ENCODE measurements at places on chromosomes 5 and 9. TPM values are rescaled to one million over a fixed set of nuclear protein-coding genes. Genes with fewer than 3 reads are reported as not detected.
A peak's percentile ranks its signal among the peaks of the same experiment; 100 is the strongest.

DNA sequence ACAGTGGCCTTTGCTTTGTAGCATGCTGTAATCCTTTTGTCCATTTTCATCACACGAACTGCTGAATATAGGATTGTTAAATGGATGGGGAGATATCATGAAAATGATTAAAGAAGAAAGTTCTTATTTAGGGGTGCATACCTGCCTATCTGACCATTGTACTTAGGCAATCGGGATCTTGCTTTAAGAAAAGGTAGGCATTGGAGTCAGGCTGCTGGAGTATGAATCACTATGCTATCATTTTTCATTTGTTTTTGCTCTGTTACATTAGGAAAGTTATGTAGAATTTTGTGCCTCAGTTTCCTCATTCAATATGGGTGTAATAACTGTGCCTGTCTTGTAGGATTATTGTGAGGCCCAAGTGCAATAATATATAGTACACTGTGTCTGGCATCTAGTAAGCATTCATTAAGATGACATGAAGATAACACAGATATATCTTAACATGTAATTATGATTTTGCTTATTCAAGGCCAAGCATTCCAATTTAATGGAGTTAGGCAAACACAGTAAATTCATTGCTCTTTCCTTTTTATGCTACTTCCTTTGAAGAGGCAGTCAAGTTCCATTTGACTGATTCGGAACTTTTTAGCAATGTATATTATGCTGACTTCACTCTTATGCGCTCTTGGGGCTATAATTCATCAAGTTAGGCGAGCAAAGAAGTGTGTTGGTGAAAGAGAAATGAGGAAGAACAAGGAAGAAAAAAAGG lies 109.9 kb upstream of the CDKN2B start:
- DNase-seq, result no peak

- DNase-seq, result no peak
Measured at GRCh38 chr5:174692381-174692780, 32.0 kb upstream of the MSX2 start.

DNA sequence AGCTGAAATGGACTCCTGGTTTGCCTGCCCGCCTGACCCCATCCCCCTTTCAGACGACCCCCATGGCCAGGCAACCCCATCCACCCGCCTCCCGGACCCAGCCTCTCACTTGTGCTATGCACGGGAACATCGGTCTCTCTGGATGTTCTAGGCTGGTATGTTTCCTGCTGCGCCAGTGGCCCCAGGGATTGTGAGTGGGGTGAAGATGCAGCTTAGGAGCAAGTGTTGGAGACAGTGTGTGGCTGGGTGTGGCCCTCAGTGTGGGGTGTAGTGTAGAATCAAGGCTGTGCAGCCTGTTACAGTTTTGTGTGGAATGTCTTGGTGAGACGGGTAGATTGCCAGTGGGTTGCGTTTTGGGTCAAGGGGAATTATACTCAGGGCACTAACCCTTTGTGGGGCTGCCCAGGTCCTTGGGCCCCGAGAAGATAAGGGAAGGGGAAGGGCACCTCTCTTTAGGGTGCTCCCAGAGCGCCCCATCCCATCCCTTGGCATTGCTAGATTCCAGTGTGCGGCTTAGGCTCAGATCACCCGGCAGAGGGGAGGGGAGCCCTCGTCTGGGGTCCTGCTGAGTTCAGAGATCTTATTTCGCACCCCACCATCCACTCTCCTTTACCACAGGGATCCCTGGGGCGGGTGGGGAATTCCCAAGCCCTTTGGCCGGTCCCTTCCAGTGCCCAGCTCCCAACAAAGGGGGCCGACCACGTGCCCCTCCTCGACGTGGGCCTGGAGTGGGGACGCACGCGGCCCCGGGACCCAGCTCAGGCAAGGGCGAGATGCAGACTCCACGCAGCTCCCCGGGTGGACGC lies 4.6 kb downstream of the IER5L start:
- DNase-seq, result no peak

- DNase-seq, result no peak
Measured at GRCh38 chr9:18490641-18491370, 16.9 kb downstream of the ADAMTSL1 start.

DNA sequence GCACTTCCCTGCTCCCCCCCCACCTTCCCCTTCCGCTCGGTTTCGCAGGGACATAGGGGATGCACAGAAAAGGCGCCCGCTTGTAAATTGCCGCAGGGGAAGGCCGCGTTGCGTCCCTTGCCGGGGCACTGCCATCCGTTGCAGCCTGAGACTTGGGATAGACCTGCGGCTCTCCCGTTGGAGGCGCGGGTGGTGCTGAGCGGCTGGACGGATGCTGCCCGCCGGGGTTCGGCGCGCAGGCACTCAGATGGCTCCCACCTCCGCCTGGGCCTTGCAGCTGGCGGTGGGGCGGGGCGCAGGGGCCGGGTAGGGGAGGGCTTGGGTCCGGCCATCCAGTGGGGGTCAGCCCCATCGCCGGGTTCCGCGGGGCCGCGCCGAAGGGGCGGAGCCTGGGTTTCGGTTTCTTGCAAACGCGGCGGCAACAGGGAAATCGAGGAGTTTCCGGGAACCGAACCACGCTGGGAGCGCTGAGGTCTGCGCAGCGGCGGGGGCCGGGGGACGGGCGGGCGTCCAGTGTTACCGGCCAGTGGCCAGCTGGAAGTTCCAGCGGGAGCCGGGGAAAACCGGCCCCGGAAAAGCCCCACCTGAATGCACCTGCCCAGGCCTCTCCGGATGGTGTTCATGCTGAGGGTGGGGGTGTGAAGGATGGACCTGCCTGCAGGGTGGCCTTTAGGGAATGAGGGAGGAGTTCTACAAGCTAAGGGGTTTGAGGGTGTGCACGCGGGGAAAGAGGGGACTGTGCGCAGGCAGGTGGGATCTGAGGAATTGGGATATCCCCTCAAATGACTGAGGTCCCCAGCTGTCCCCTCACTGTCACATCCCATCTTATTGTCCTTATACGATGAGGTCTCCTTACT lies 6.3 kb upstream of the IRF1 start:
- peak; percentile 67 for DNase-seq

The TXNDC8 gene
- not detected for polyA plus RNA-seq

DNA sequence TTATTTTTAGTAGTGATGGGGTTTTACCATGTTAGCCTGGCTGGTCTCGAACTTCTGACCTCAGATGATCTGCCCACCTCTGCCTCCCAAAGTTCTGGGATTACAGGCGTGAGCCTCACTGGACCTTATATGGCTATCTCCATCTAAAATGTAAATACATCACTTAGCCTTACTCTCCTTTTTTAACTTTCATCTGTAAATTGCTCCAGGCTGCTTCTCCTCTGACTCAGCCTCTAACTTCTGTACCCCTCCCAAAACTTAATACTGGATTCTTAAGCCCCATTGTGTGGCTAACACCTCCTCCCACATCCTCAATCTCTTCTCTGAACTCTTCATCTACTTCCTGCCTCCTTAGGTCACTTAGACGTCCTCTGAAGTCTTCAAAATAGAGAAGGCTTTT lies 4.0 kb downstream of the SNX30 start:
- no peak for DNase-seq

GRCh38 chr9:21060919-21061561 lies 16.7 kb downstream of the IFNB1 start:
- DNase-seq, result no peak

- no peak for DNase-seq
Measured at GRCh38 chr9:8025551-8025950, 226.0 kb upstream of the DMAC1 start.

DNA sequence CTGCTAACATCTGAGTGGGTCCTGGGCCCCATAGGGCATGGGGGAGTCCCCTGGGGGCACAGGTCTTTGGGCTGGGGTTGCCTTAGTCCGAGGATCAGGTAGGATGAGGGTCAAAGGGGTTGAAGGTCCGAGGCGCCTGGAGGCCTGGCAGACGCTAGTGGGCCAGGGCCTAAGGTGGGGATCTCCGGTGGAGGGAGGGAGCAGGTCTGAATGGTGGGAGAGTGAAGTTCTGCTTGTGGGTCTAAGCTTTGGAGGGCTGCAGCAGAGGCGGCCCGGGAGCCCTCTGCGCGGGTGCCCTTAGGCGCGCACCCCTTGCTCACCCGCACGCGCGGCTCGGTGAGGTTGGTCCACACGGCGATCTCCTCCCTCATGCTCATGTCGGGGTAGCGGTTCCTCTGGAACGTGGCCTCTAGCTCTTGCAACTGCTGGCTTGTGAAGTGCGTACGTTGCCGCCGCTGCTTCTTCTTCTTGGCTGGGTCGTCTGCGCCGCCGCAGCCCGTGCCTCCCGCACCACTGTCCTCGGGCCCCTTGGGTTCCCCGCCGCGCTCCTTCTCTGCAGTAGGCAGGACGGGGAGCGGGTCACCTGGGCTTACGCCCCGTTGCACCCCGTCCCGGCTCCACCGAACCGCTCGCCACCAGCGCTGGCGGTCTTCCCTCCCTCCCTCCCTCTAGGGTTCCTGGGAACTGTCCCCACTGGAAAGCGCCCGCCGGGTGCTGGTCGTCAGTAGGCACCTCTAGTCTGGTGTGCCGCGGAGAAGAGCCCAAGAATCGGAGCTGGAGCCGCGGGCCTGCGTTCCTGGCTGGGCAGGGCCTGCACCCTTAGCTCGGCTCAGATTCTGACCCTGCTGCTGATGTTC lies 2.8 kb downstream of the PITX1 start:
- no peak for DNase-seq
